ENCODE measurements at places on chromosomes 13 and 19.

DNA sequence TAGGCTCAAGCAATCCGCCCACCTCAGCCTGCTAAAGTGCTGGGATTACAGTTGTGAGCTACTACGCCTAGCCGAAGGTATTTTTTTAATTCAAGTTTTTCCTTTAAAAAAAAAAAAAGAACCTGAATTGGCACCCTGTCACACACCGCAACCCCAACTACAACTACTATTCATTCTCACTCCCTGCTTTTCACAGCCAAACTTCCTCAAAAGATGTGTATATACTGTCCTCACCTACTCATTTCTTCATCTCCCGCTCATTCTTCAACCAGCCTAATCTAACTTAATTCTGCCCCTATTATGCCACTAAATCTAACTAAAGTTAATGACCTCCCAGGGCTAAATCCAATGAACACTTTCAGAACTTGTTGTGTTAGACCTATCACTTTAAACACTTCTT, 12.7 kb upstream of the WBP4 start:
- no peak for DNase-seq

GRCh38 chr13:99969919-99970650, 1.5 kb downstream of the ZIC5 start:
- peak; percentile 22 for DNase-seq

GRCh38 chr19:18802354-18802753, 11.2 kb upstream of the COMP start:
- DNase-seq = no peak

GRCh38 chr13:30629527-30629926, 11.8 kb downstream of the USPL1 start:
- DNase-seq = no peak

GRCh38 chr19:19460258-19460731, 54.8 kb downstream of the GATAD2A start:
- no peak for DNase-seq

DNA sequence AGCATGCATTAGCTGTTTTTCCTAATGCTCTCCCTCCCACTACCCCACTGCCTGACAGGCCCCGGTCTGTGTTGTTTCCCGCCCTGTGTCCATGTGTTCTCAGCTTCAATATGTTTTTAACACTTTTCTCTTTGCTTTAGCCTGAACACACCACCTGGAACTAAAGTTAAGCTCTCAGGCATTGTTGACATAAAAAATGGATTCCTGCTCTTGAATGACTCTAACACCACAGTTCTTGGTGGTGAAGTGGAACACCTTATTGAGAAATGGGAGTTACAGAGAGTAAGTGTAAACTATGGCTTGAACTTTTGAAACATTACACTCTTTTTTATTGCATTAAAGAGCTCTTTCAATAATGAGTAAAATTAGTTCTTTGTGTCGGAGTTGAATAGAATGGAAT, 70.1 kb downstream of the TDRD3 start:
- peak; percentile 67 for DNase-seq

GRCh38 chr13:93765062-93765461, 538.5 kb downstream of the GPC6 start:
- DNase-seq = no peak

DNA sequence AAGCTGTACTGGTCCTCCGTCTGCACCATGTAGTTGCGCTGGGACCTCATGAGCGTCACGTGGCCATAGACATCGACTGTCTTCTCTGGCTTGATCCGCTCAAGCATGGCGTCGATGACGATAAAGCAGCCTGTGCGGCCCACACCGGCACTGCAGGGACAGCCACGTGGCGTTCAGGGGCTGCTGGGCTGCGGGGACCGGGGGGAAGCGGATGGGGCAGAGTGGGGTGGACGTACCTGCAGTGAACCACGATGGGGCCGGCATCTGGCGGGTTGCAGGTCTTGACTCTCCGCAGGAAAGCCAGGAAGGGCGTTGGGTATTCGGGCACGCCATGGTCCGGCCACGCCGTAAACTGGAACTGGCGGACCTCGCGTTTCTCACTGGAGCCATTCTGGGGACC, 128.5 kb downstream of the PTPRS start:
- DNase-seq = no peak

GRCh38 chr19:40701758-40702157, 11.3 kb upstream of the NUMBL start:
- DNase-seq = no peak

- DNase-seq = no peak
Measured at GRCh38 chr19:48296963-48297734, 27.3 kb downstream of the ZNF114 start.

DNA sequence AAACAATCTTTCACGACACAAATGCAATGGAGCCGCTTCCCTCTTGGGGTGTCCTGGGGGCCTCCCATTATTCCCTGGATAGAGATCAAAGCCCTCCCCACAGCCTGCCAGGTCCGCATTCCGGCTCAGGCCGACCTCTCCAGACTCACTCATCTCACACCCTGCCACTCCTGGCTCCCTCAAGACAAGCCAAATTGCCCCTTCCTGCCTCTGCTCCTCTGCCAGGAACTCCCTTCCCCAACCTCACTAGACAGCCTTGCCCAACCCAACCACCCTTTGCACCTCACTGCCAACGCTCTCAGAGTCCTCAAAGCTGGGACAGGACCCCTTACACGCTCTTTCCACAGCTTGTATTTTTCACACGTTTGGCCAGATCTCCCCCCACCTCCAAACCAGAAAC, 1.5 kb downstream of the ABHD17A start:
- no peak for DNase-seq

- DNase-seq = no peak
Measured at GRCh38 chr13:95185311-95185710, 115.9 kb downstream of the ABCC4 start.

- peak; percentile 42 for DNase-seq
Measured at GRCh38 chr13:44259045-44260027, 114.3 kb upstream of the SERP2 start.

DNA sequence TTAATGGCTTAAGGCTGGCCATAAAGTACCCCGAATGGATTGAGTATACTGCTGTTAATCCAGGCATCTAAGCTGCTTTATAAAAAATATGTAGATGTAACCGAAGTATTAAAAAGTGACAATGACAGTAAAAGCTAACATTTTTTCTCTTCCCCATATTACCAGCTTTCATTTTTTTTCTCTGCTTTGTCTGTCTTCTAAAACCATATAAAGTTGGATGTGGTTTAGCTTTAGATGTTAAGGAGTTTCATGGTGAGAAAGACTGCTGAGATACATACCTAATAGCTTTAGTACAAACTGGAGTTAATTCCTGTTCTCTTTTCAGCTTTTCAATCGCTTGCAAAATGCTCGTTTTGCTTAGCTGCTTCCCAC, 838 bp downstream of the AKAP11 start:
- no peak for DNase-seq

GRCh38 chr13:48660361-48661076, 6.8 kb downstream of the CYSLTR2 start:
- peak; percentile 81 for DNase-seq

DNA sequence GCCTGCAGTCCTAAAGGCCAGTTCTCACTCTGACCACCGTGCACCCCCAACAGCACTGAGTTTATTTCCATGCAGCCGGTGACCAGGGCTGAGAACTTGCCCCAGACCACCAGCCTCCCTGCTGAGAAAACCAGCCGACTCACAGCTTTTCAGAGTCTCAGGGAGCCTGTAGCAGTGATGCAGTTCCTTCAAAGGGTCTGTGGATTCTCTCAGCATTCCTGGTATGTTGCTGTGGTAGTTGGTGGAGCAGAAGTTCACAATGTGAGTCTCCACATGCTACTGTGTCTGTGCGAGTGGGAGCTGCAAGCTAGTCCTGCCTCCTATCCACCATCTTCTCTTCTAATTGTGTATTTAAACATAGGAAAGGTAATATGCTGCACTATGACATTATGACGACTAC, 254.9 kb upstream of the KLF12 start:
- DNase-seq = no peak

DNA sequence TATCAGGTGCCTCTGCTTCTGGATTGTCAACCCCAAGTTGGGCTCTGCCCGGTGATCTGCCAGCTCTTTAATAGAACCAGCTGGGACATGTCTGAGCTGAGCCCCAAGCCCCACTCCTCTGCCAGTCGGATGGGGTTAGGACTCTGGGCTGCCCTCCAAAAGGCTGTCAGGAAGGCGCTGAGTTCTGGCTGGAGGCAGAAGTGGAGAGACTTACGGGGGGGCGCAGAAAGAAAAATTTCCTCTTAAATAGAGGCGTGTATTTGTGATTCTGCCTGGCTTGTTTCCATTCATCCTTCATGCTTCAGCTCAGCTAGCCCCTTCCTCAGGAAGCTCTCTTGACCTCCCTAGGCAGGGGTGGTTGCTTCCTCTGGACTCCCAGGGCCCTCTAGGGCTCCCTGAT, 985 bp upstream of the KCNK6 start:
- peak; percentile 89 for DNase-seq

- no peak for DNase-seq
Measured at GRCh38 chr13:51659276-51660127, 75.2 kb downstream of the WDFY2 start.

- no peak for DNase-seq
Measured at GRCh38 chr13:78193846-78194245, 275.2 kb upstream of the EDNRB start.

Data from lung (tissue), 17 donors.